Thymus (tissue), 14 donors: ENCODE measurements at places on chromosomes 7 and 10. TPM values are rescaled to one million over a fixed set of nuclear protein-coding genes. Genes with fewer than 3 reads are reported as not detected.

- no peak for DNase-seq
Measured at GRCh38 chr10:79944428-79945395, 4.2 kb downstream of the SFTPD start.

DNA sequence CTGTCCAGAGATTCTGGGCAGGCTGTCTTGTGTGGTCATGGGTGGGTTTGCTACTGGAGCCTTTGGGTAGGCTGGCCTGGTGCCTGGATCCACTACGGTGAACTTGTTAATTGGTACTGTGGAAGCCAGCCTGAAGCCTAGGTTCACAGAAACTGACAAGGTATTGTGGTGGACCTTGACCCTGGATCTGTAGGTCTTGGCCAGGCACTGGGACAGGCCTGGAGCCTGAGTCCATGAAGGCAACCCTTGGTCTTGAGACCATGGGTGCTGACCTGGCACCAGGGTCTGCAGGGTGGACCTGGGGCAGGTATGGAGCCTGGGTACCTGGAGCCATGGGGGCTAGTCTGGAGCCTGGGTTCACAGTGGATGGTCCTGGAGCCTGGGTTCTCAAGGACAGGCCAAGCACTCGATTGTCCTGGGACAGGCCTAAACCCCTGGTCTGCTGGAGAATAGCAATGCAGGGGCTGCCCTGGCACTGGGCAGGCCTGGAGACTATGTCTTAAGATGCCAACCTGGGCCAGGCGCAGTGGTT, 85.8 kb downstream of the CCDC3 start:
- no peak for DNase-seq

DNA sequence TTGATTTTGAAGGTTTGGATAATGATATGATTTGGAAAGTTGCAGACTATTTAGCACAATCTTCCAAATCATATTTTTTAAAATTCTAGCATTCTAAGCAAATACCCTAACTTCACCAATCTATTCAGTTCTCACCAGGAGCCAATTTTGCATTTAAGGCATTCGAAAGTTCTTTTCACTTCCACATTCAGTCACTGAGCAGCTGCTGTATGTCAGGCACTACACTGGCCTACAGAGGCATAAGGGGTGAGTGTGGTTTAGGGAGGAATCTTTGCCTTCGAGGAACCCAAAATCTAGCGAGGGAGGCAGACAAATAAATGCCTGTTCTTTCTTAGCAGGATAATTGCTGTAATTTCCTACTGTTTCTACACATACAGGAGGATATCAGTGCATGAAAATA, 10.7 kb upstream of the UCN3 start:
- DNase-seq = no peak

GIMAP6 gene
- total RNA-seq = 42.4 TPM

SPDYE9 gene
- total RNA-seq = not detected

- no peak for DNase-seq
Measured at GRCh38 chr7:44681645-44682044, 67.0 kb upstream of the ZMIZ2 start.

FZD1 gene
- 1.4 TPM for total RNA-seq

DNA sequence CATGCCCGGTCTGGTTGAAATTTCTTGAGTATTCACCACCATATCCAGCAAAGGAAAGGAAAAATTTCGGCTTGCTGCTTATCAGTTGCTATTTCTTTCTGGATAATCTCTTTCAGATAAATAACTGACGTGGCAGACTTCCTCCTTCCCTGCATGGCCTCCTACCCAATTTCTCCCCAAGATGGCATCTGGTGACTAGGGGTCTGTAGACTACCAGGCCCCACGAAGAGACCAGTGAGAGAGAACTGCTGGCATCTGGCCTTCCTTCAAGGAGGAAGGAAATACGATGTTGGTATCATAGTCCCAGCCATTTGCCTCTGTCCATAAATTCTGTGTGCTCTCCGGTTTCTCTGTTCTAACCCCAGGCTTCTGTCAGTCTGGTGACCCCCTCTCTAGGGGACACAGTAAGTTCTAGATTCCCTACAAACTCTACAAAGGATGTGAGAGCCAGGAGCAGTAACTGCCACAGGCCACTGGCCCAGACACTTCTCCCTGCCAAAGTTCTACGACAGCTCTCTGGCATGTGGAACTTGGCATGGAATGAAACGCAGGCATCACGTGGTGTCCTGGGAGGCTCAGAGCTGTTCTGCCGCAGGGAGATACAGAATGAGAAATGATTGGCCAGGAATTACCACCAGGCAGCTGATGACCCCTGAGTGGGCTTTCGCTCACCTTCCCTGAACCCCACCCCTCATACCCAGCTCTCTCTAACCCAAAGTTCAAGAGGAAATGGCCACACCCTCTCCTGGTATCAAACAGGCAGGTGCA, 30.0 kb upstream of the MSRB2 start:
- no peak for DNase-seq

MYL10 gene
- total RNA-seq = not detected

- no peak for DNase-seq
Measured at GRCh38 chr10:5195727-5196374, 786 bp upstream of the AKR1C4 start.

GRCh38 chr10:114195079-114195478, 15.9 kb downstream of the TDRD1 start:
- DNase-seq = peak; percentile 39

MDFIC gene
- total RNA-seq = 24.5 TPM

DNA sequence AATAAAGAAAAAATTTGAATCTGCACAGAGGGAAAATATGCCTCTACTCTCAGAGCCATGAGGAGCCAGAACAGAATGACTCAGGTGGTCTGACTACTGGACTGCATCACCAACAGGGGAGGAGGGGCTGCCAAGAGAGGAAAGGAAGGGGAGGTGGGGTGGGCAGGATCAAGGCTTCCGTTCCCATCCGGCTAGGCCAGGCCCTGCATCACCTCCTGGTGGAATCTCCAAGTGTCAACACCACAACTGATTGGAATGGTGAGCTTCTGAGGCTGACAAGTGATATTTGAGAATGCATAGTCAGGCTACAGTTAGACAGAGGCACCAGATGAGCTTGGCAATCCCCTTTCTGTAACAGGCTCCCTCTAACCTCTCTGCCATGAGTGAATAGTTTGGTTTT, 10.4 kb upstream of the GPR26 start:
- no peak for DNase-seq

DNA sequence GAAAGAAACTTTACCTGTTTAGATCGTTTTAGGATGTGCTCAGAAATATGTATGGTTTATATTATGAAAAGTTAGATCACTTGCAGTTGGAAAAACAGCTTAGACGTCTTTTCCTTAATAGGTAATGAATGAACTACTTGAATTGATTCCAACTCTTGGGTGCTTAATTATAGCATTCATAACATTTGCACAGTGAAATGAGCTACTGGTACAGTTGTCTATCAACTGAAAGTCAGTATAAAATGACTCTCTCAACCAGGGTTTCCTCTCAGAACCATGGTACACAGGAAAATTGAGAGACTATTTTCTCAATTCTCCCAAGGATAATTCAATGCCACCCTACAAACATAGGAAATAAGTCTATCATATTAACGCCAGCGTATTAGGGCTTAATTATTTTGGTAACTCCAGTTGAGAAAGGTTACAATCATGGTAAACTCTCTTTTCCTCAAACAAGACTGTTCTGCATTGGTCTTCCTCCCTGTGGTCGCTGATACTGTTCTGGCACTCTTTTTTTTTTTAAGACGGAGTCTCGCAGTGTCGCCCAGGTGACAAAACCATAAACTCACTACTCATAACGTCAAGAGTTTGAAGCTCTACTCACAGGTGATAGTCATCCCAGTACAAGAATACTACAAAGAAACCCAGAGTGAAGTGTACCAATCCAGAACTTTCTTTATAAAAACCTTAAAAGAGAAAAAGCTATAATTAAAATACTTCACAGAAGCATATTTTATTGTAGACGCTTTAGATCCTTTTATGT, 2.0 kb downstream of the ANLN start:
- DNase-seq = no peak

GRCh38 chr10:103265717-103266329, 11.1 kb upstream of the INA start:
- DNase-seq = peak; percentile 34

- no peak for DNase-seq
Measured at GRCh38 chr10:51445588-51445987, 253.8 kb downstream of the CSTF2T start.

DNA sequence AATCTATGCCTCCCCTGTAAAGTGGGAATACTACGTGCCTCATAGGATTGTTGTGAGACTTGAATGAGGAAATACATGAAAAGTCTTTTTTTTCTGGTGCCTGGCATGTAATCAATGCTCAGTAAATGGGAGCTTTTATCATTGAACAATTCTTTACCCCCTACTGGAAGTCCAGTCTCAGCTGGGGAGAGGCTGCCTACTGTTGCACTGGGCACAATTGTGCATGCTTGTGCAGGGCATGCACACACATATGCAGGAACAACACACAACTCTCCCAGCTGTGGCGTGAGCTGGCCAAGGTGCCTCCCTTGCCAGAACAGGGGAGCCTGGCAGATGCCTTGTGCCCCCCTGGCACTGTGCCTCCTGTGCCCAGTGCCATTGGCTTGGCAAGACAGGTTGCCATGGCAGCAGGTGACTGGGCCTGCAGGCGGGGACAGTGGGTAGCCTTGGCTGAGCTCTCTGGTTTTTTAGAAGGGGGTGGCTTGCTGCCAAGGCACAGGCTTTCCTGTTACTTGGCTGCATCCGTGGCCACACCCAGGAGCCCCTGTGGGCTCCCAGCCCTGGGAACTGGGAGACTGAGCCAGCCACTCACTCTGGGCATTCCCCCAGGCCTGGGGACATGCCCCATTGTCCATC, 16.1 kb upstream of the PALD1 start:
- DNase-seq = no peak

ANKRD16 gene
- 6.1 TPM for total RNA-seq

GRCh38 chr10:102645388-102645740, 1.1 kb downstream of the TRIM8 start:
- no peak for DNase-seq

GRCh38 chr7:76225379-76225778, 23.7 kb downstream of the SRRM3 start:
- DNase-seq = peak; percentile 65

DNA sequence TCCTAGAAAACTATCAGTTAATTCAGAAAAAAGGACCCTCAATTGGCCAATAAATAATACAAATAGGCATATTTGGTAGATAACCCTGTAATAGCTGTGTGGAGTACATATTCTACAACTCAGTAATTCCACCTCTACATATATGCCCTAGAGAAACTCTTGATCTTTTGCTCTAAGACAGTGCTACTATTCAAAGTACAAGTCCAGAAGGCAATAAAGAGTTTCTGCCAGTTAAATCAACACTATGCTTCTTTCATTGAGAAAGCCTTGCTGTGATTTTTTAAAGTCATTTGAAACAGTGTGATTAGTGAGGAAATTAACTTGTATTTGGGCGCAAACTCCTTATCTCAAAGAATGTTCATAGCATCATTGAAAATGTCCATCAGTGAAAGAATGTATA, 75.6 kb downstream of the ZNRF2 start:
- DNase-seq = no peak

C10orf105 gene
- total RNA-seq = 0.42 TPM

- DNase-seq = no peak
Measured at GRCh38 chr10:16904049-16904448, 86.8 kb upstream of the RSU1 start.

DNA sequence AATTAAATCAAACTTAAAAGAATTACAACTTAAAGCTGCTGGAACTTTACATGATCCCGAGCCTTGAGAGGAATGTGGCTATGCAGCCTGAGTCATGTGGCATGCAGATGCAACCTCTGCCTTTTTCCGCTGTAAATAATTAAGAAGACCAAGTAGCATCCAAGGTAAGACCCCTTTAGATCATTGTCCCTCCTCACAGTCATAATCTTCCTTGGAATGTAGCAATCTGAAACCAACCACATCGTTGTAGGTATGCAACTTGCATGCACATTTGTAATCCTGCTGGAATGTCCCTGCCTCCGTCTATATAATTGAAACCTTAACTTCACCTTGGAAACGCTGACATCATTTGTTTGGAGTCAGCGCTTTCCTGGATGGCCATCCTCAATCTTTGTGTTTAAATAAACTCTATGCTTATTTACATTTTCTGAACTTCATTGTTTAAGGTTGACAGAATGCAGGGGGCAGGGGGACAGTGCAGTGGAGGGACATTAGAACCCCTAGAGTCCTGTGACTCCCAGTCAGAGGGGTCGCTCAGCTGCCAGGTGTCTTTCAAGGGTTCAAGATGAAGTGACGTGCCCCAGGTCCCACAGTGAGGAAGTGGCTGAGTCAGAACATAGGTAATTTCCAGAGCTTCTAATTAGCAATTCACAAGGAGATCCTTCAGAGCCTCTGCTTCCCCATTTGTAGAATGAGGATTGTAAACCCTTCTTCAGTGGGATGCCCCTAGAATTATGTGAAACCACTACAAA, 110.7 kb downstream of the RALA start:
- no peak for DNase-seq

DNA sequence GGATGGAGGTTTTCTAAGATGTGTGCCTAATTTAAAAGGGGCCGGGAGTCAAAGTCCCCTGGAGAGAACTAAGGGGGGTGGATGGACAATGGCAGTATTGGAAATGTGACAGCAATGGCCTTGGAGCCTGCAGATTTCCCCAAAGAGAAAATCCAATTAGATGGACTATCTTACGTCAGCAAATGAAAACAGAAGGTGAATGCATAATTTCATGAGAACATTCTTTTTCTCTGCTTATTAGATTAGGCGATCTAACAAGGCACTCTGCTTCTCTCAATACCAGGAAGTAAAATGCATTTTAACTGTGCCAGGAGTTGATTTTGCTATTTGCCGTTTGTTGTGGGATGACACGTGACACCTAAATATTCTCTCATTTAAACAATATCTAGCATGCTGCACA, 226.6 kb downstream of the ADAM12 start:
- no peak for DNase-seq

KIF11 gene
- total RNA-seq = 39.9 TPM

- no peak for DNase-seq
Measured at GRCh38 chr7:31687024-31687748, at the start of gene PPP1R17. Gene PPP1R17 (plus strand): TSS chr7:31687215. CDS start chr7:31692442, 5,227 bp downstream.

SEMA3C gene
- 5.6 TPM for total RNA-seq

- no peak for DNase-seq
Measured at GRCh38 chr10:31359979-31360378, 41.0 kb downstream of the ZEB1 start.

DNA sequence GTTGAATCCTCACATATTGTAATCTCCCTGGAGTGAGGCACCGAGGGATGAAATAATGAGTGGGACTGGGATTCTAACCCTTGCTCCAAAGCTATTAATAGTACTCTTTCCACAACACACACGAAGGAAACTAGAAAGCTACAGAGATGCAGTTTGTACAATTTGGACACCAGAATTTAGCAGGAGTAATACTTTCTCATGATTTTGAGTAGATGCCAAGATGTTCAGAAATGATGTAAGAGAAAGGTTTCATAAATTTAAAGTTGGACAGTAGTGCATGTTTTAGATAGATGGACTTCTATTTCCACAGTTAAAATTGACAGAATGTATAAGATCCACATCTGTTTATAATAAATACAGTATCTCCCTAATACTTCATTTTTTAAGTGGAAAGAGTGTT, 46.5 kb downstream of the PRR15 start:
- no peak for DNase-seq

- DNase-seq = no peak
Measured at GRCh38 chr7:5827755-5828154, 46.3 kb upstream of the RNF216 start.
